ENCODE measurements at places on chromosomes 4 and X.

DNA sequence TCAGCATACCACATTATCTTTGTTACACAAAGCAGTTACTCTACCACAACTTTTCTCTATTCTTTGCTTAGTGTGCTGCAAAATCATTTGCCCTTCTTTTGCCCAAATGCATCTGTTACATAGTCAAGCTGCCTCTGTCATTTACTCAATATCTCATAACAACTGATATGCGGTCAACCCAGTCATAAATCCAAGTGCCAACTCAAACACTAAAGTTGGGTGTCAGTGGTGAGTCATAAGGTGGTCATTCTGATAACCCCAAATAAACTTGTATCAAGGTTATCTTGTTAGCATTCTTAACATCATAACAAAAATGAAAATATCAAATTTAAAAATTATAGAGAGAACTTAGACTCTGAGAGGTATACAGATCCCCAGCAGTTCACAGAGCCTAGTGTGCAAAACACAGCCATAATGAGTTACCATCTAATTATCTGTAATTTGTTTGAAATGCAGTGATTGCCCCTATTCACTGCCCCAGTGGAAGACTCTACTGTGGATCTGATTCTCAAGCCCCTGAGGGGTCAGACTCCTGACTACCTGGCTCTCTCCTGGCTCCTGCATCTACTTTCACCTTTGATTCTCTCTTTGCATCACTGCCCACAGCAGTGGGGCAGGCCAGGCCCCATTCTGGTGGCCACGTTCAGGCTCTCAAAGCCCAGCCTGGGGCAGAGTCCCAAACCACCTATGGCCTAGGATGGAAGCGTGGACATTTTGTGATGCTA lies 29.2 kb downstream of the TBC1D9 start:
- DNase-seq: peak; percentile 28

DNA sequence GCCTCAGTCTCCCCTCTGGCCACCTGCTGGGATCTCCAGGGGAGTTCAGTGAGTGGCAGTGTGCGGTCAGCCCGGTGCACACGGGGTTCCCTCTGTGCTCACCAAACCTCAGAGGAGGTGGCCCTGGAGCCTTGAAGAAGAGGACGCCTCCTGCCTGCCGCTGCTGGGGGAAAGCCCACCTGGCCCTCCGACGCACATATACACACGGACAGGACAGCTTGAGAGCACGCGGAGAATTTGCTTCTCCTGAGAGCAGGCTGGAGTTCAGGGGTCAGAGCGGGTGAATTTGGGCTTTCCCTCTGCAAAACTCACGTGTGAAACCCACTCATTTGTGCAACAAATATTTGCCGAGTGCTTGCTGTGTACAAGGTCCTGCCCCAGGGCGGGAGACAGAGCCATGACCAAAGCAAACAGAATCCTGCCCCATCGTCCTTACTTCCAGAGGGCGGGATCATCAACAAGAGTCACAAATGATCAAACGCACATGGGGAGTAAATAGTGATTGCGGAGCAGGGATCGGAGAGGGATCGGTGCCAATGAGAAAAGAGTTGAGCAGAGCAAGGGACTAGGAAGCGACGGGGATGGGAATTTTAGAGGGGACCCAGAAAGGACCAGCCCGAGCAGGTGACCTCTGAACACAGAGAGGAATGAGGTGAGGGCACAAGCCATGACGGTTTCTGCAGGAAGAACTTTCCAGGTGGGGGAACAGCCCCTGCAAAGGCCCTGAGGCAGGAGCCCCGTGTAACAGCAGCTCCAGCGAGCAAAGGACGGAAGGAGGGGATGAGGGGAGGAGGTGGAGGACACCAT lies 17.6 kb downstream of the BLOC1S4 start:
- DNase-seq: no peak

- no peak for DNase-seq
Measured at GRCh38 chr4:7978489-7978888, 38.8 kb upstream of the AFAP1 start.

DNA sequence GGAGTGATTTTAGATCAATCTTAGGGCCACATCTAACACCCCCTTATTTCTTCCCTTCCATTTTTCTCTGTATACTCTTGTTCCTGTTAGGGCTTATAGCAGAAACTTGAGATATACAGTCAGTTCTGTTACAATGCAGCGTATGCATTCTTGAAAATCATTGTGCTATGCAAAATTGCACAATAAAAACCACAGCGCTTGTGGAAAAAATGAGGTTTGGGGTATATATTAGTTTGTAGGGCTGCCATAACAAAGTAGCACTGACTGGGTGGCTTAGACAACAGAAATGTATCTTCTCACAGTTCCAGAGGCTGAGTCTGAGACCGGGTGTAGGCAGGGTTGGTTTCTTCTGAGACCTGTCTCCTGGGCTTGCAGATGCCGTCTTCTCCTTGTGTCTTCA lies 59.0 kb downstream of the WWC2 start:
- DNase-seq: peak; percentile 90

GRCh38 chr4:40232610-40233009 lies 35.8 kb downstream of the RHOH start:
- no peak for DNase-seq

GRCh38 chr4:125727931-125728330 lies 413.2 kb downstream of the FAT4 start:
- DNase-seq: peak; percentile 30

DNA sequence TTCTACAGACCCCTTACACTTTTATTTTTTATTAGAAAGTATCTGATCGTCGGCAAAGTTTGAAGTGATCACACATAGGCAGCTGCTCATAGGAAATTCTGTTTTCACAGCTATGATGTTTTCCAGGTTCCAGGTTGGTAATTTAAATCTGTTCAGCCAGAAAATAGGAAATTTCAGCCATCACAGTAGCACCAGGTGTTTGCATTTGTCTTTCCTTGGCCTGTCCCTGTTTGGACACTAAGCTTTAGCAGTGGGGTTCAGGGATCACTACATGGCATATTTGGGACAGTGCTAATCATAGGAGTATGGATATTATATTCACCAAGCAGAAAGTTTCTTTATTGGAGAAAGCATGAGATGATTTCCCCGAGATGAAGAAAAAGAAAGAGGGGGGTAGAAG lies 92.9 kb downstream of the ANK2 start:
- no peak for DNase-seq

DNA sequence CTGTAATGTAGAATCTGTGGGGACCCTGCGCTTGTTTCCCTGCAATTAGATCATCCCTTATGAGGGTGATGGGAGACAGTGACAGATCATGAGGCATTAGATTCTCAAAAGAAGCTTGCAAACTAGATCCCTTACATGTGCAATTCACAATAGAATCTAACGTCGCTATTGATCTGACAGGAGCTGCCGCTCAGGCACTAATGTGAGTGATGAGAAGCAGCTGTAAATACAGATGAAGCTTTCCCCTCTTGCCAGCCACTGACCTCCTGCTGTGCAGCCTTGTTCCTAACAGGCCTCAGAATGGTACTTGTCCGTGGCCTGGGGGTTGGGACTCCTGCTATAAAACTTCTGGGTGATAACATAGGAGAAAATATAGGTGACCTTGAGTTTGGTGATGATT lies 1076.8 kb downstream of the PDHA2 start:
- DNase-seq: no peak

DNA sequence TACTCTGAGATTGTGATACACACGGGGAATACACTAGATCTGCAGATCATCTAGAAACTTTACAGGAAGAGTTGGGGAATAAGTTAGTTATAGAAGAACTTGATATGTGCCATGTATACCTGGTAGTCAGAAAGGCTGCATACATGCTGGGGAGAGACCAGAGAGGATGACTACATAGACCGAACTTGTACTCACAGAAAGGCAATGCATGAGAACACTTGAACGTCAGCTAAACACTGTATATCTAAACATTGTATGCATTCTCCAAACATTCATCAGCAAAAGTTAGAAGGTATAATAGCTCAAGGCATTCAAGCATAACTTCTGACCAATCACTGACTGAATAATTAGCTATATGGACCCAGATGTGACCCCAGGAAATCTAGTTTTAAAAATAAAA lies 78.0 kb upstream of the PDHA2 start:
- DNase-seq: peak; percentile 59

- DNase-seq: peak; percentile 48
Measured at GRCh38 chr4:165464813-165465381, 86.1 kb downstream of the CPE start.

GRCh38 chr4:163681208-163681821 lies 186.8 kb downstream of the TMA16 start:
- DNase-seq: peak; percentile 28

DNA sequence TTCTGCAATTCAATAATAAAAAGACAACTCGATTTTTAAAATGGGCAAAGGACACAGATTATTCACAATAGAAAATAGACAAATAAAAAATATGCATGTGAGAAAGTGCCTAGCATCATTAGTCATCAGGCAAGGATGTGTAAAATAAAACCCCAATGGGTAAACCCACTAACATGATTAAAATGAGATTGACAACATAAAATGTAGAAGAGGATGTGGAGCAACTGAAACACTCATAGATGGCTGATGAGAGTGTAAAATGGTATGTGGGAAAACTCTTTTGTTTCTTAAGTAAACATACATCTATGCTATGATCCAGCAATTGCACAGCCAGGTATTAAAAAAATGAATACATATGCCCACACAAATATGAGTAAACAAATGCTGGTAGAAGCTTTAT lies 177.6 kb downstream of the IQCM start:
- peak; percentile 25 for DNase-seq

DNA sequence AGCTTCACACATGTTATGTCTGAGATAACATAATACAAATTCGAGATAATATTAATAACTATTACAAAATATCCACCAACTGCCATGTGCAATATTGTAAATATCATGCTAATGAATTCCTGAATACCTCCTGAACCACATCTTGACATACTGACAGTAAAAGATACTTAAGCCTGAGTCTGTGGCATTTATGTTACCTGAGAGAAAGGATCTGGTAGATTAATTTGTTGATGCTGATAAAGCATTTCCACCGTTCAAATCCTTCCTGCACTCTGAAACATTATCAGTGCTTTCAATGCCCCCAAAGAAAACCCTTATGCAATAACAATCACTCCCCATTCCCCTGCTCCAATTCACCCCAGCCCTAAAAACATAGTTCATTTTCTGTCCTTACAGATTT lies 38.8 kb upstream of the ADGRA3 start:
- no peak for DNase-seq

DNA sequence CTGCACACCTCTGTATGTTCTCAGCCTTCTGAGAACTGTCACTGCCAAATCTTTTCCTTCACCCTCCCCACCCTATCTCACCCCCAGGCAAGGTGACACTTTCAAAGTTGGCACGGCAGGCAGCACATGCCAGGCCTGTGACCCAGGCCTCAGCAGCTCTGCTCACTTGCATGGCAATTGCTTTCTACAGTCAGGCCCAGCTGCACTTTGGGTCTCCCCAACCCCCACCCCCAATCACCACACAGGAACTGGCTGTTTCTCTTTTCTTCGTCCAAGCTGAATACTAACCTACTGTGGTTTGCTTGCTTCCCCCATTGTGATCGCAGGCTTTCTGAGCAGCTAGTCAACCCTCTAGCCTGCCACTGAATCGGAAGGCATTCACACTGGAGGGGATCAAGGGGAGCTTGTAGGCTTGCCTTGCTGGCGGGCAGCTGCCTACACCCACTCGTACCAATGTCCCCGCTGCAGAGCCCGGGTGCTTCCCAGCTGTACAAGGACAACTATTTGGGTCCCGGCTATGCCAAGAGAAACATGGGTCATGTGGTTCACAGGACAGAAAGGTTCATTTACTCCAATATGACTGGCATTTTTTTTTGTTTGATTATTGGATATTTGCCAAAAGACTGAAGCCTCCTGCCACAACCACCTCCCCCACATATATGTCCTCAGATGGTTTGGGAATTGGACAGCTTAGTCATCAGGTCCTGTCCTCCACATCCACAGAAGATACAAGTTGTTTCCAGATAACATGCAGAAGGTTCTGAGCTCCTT lies 28.1 kb downstream of the SLC25A43 start:
- DNase-seq: peak; percentile 34

GRCh38 chrX:48937054-48937907 lies 18.5 kb upstream of the PIM2 start:
- no peak for DNase-seq

GRCh38 chrX:9805956-9806355 lies 19.7 kb downstream of the SHROOM2 start:
- peak; percentile 13 for DNase-seq

GRCh38 chr4:129094347-129094746 lies 1.0 kb upstream of the SCLT1 start:
- no peak for DNase-seq

- DNase-seq: no peak
Measured at GRCh38 chrX:56728321-56728720, 722 bp upstream of the NBDY start.

GRCh38 chrX:38880296-38880854 lies 79.1 kb downstream of the MID1IP1 start:
- peak; percentile 56 for DNase-seq

DNA sequence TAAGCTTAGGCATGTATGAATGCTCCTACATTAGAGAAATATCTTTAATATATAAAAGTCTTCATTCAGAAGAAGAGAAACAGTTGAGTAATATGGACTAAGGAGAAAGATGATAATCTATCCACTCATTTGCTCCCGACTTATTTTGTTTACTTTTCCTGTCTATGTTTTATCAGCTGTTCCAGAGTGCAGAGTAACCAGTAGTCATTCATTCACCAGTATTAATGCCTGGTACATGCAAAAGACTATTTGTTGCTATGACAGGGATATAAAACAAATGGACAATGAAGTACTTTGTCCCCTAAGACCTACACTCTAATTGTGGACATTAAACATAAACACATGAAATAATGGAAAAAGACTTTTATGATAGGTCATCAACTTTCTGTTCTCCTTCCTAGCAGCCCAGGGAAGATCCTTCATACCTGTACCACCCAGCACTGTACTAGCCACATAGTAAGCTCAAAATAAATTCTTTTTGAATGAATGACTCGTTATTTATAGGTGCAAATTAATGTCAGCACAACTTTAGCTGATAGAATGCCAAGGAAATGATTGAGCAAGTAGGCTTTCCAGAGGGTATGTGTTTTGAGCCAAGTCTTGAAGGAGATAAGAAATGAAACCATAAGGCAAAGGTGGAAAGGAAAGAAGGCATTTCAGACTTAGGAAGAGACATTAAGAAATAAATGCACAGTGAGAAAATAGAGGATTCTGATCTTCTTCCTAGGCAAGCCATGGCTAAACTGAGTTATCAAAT lies 45.0 kb upstream of the IL13RA1 start:
- no peak for DNase-seq

GRCh38 chr4:168618577-168619265 lies 121.9 kb downstream of the PALLD start:
- DNase-seq: peak; percentile 84

- DNase-seq: peak; percentile 53
Measured at GRCh38 chr4:73341454-73341853, 62.6 kb upstream of the ALB start.

GRCh38 chrX:13652287-13652793 lies 601 bp upstream of the TCEANC start:
- DNase-seq: peak; percentile 98

DNA sequence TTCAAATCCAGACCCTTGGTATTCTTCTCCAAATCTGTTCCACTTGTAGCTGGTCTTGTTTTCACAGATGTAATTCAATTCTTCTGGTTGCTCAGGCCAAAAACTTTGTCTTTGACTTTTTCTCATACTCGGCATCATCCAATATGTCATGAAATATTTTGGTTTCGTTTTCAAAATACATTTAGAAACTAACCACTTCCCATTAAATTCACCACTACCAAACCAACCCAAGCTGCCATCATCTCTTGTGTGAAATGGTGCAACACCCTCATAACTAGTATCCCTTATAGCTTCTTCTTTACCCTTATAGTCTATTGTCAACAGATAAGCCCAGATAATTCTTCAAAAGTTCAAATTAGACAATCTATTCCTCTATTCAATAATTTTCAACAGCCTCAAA lies 192.1 kb downstream of the PRR32 start:
- no peak for DNase-seq

GRCh38 chr4:7828011-7828720 lies 111.5 kb downstream of the AFAP1 start:
- peak; percentile 100 for DNase-seq
